ENCODE measurements at places on chromosomes 16 and 17. TPM values are rescaled to one million over a fixed set of nuclear protein-coding genes. Genes with fewer than 3 reads are reported as not detected.
A peak's percentile ranks its signal among the peaks of the same experiment; 100 is the strongest.

GRCh38 chr16:50584033-50584722 is 36.0 kb downstream of the NKD1 start:
- no peak for DNase-seq

Gene RUNDC3A
- 0.13 TPM for total RNA-seq

GRCh38 chr17:17740615-17741348 is 59.5 kb downstream of the RAI1 start:
- peak; percentile 72 for DNase-seq

Gene USH1G
- 0.13 TPM for total RNA-seq

Gene RAB11FIP4
- total RNA-seq: 30.1 TPM

All from upper lobe of left lung (tissue), 6 donors.